ENCODE measurements at places on chromosomes 6 and 20.

- peaks cover 36% of the 10 kb centered on the region for H3K4me1 ChIP-seq
- no peak overlapping the region for H3K4me3 ChIP-seq
- H3K27ac ChIP-seq = no peak overlapping the region
- peaks cover 25% of the 10 kb centered on the region for H3K27me3 ChIP-seq
Observed at GRCh38 chr20:57037689-57038088, 228.8 kb downstream of the BMP7 start.

GRCh38 chr20:54115172-54115854 lies 44.9 kb upstream of the BCAS1 start:
- no peaks in the 10 kb centered on the region for H3K27me3 ChIP-seq
- no peak for DNase-seq
- H3K36me3 ChIP-seq = no peaks in the 10 kb centered on the region

DNA sequence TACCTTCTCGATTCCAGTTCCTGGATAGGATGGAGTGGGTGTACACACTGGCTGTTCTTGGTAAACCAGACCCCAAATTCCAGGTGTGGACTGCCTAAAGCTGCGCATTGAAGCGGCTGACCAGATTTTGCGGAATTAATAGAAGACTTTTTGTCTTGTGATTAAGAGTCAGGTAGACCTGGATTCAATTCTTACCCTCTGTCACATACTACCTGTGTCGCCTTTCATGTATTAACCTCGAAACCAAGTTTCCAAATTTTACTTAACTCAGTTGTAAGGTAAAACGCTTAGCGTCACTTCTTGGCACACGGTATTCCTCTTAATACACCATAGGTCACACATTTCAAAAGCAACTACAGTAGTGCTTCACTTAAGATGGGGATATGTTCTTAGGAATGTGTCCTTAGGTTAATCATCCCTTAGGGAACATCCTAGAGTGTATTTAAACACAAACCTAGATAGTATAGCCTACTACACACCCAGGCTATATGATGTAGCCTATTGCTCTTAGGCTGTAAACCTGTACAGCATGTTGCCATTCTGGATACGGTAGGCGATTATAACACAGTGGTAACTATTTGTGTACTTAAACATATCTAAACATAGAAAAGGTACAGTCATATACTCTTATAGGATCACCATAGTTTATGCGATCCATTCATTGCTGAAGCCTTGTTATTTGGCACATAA lies 733 bp upstream of the GOPC start:
- H3K27ac ChIP-seq = peak overlapping the region; percentile 93
- no peaks in the 10 kb centered on the region for H3K27me3 ChIP-seq
- DNase-seq = no peak
- H3K36me3 ChIP-seq = no peaks in the 10 kb centered on the region

- H3K27me3 ChIP-seq = no peaks in the 10 kb centered on the region
- DNase-seq = no peak
- H3K36me3 ChIP-seq = no peaks in the 10 kb centered on the region
- H3K4me1 ChIP-seq = no peaks in the 10 kb centered on the region
Observed at GRCh38 chr6:159529934-159530333, 163.1 kb downstream of the SOD2 start.

Measured in suprapubic skin (tissue), 4 donors.